ENCODE measurements at places on chromosomes 1 and 21.

- no peak for DNase-seq
These were observed 377.4 kb downstream of the LTN1 start for GRCh38 chr21:28615276-28615675.

- no peak for DNase-seq
These were observed 67.5 kb downstream of the NVL start for GRCh38 chr1:224262373-224263054.

DNA sequence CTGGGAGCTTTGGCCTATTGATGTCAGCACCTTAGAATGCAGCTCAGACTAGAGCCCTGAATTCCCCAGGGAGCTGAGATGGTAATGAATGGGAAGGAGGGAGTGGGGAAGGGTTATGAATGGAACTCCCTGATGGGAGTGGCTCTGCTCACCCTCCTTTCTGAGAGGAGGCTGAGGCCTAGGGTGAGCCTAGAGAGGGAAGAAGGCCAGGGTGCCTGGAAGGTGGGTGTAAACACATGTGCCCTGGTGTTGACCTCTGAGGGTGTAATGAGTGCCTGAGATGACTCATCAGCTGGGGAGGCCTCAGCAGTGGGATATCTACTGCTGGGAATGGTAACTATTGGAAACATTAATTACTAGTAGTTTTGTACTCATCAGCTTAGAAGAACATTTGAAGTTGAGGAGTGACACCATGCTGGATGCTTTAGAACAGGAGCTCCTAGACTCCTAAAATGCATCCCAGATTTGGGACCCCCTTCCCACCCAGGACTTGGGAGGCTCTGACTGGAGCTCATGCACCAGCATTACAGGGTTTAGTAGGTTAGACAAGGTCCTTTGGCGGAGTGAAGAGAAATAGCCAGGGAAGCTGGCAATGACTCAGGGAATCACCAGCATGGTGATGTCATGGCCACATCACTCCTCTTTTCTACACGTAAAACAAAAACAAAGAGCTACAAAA is 16.0 kb upstream of the PIGV start:
- DNase-seq, result peak; percentile 97

GRCh38 chr1:234686035-234686434 is 76.1 kb upstream of the IRF2BP2 start:
- DNase-seq, result no peak

DNA sequence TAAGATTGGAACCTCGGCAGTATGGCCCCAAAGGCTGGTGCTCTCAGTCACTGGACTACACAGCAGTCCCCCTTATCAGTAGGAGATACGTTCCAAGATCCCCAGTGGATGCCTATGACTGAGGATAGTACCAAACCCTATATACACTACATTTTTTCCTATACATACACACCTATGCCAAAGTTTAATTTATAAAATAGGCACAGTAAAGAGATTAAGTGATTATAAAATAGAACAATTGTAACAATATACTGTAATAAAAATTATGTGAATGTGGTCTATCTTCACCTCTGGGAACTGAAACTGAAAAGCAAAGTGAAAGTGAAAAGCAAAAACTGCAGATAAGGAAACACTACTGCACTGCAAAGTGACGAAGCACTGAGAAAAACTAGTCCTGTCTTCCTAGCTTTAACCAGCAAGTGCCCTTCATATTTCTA is 96.8 kb downstream of the INTS7 start:
- DNase-seq, result no peak

DNA sequence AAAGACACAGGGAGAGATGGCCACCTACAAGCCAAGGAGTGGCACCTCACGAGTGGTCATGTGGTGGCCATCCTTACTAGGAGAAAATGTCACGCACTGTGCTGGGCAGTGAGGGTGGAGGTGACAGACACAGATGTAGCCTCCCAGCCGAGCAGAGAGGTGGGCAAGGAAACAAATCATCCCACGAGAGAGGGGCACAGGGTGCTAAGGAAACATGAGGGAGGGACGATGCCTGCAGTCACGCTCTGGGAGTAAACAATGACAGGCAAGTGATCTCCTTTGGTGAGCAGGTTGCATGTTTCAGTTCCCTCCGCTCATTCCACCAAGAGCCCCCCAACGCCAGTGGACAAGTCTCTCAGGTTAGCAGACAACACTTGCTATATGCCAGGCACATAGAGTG is 65.8 kb downstream of the CD247 start:
- DNase-seq, result no peak

- DNase-seq, result no peak
These were observed 61.2 kb upstream of the VTCN1 start for GRCh38 chr1:117271959-117272358.

- peak; percentile 5 for DNase-seq
These were observed 95.0 kb downstream of the CACHD1 start for GRCh38 chr1:64564891-64565290.

GRCh38 chr21:34984356-34985058 is 64.6 kb downstream of the RUNX1 start:
- no peak for DNase-seq

GRCh38 chr1:185388346-185388745 is 71.3 kb upstream of the IVNS1ABP start:
- DNase-seq, result no peak

- DNase-seq, result no peak
These were observed 2.8 kb upstream of the CASQ2 start for GRCh38 chr1:115771094-115771846.

DNA sequence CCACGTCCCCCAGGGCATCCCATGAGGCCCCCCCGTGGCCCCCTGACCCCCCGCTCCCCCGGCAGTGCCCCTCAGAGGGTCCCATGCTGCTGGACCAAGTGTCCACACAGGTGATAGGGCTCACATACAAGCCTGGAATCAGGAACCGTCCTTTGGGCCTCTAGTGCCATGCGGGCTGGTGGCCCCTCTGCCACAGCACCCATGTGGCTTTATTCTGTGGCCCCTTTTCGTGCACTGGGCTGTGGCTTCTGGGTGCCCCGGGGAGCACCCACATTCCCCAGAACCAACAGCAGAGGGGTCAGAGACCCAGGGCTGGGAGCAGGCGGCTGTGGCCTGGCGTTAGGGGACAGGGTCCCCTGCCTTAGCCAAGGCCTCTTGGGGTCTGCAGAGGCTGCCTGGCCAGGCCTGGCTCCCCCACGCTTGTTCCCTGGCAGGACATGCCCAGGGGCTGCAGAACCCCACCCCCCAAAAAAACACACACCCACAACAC is 31.7 kb downstream of the SLC19A1 start:
- no peak for DNase-seq

DNA sequence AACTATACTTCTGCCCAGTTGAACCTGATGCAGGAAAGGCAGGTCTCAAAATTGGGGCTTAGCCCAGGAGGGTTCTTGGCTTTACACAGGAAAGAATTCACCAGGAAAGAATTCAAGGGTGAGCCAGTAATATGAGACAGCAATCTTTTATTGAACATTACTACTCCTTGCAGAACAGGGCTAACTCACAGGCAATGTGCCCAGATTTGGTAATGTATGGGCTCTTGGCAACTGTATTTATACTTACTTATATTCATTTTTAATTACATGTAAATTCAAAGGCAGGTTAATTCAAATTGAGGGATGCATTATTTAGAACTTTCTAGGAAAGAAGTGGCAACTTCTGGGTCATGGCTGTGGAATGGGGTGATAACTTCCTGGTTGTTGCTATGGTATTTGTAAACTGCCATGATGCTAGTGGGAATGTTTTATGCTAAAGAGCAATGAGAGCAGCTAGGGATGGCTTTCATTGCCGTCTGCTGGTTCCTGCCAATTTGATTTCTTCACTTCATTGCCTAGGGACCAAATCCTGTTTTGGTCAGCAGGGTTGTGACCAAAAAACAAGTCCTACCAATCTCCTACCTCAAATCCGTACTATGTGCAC is 107.5 kb downstream of the CHRM3 start:
- no peak for DNase-seq

- no peak for DNase-seq
These were observed 53.5 kb upstream of the CD34 start for GRCh38 chr1:207964195-207964966.

DNA sequence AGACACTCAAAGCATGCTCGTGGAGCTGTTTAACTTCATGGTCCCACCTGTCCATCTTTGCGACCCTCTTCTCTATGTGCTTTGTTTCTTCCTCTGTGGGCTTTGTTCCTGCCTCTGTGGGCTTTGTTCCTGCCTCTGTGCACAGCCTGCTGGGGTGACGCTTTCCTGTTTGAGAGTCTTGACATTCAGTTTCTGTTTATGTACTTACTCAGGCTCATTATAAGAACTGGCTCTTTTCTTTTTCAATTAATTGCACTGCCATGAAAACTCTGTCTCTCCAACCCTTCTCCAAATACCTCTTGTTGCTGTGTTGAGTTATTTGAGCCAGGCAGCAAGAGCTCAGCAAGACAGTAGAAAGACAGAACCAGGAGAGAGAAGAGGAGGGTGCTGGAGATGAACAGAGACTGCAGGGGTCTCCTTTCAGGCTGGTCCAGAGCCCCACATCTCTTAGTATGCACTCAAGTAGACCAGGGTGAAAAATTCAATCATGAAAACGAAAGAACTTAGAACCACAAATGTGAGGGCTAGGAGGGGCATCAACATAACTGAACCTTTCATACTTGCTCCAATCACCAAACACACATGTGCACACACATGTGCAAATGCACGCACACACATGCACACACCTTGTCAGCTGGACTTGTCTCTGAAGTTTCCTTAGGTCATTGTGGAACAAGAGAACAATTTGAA is 88.3 kb upstream of the SGIP1 start:
- DNase-seq, result no peak

DNA sequence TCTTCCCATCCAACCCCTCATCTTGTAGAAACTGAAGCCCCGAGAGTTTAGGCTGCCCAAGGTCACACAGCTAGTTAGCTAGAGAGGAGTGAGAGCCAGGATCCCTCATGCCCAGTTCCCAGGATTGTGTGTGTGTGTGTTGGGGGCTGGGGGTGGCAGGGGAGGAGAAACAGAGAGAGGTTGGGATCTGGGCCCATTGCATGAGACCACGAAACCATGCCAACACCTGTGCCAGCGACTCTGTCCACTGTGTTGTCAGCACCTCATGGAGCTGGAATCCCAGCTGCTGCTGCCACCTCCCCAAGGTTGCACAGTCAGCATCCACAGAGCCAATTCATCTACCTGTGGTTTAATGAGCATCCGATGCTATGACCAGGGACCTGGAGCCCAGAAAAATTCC is 115.4 kb upstream of the ZC3H12A start:
- DNase-seq, result no peak

GRCh38 chr1:84078108-84078841 is 65.8 kb upstream of the PRKACB start:
- DNase-seq, result peak; percentile 26

GRCh38 chr1:223341121-223341520 is 22.9 kb downstream of the SUSD4 start:
- DNase-seq, result no peak

DNA sequence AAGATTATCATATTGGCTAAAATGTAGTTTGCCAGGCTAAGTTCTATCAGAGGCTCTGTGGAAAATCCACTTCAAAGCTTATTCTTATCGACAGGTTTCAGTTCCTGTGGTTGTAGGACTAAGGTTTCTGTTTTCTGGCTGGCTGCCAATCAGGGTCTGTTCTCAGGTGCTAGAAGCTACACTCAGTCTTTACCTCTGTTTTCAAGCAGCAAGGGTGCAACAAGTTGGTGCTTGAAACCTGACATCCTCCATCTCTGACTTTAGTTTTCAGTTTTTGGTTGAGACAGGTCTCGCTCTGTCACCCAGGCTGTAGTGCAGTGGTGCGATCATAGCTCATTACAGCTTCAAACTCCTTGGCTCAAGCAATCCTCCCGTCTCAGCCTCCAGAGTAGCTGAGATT is 15.3 kb upstream of the TMCO2 start:
- no peak for DNase-seq

DNA sequence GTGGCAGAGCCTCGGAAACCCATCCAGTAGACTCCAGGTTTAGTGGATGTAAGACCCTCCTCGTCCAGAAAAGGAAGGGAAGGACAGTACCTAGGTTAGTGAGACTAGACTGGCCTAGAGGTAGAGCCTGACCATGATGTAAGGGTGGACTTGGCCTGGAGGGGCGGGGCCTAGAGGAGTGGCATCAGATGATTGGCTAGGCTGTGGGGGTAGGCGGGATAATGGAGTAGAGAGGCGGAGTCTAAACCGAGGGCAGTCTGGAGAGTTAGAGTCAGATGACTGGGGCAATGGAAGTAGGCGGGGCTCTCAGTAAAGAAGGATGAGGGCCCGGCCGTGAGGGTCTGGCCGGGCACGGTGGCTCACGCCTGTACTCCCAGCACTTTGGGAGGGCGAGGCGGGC is 70.1 kb downstream of the EPHB2 start:
- DNase-seq, result peak; percentile 89

DNA sequence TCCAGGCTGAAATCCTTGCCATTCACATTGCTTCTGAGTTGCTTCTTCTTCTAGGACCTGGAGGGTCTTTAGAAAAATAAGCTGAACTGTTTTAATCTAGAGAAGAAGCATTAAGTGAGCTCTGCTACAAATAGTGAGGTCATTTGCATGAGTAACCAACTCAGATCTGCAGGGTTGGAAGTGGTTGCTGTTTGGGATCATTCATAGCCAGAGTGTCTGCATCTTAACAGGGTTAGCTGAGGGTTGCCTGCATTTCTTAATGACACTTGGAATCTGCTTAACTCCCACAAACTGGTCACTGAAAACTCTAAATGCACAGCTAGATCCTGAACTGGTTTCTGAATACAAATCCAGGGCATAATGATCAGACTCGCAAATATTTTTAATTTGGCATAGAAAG is 9.9 kb downstream of the CNIH3 start:
- no peak for DNase-seq

- DNase-seq, result no peak
These were observed 2.4 kb upstream of the CYP2J2 start for GRCh38 chr1:59928996-59929395.

- no peak for DNase-seq
These were observed 36.7 kb upstream of the SLC19A1 start for GRCh38 chr21:45578811-45579381.

DNA sequence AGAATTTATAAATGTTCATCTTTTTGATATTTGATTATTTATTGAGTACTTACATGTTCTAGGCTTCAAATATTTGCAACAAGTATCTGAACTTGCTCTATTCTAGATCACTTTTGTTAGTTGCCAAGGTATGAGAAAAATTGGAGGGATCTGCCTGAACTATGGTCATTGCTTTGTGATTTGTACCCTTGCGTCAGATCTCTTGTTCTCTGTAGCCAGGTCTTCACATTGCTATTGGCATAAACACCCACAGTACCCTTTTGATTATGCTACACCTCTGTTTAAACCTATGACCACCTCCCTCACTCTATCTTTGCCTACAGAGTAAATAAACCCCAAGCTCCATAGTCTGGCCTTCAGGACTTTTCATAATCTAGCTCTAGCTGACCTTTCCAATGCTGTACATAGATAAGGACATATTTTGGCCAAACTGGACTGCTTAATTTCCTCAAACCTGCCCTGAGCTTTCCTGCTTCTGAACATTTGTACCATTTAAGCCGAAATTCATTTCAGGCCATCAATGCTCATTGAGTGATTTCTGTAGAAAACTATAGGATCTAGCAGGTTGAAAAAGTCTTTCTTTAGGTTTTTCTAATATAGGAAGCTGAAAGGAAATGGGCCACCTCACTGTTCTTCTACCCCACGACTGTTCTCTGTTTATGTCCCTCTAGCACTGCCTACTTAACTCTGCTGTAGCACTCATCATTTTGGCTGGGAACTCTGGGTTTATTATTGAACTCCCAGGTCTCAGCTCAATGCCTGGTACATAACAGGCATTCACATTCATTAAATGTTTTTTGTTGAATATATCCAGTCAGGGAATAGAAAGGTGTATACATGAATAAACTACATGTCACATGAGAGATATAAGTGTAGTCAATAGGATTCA is 84.9 kb downstream of the PPP1R12B start:
- DNase-seq, result no peak

All from RWPE1 (cell line).